ENCODE measurements at places on chromosomes 6 and 20.

DNA sequence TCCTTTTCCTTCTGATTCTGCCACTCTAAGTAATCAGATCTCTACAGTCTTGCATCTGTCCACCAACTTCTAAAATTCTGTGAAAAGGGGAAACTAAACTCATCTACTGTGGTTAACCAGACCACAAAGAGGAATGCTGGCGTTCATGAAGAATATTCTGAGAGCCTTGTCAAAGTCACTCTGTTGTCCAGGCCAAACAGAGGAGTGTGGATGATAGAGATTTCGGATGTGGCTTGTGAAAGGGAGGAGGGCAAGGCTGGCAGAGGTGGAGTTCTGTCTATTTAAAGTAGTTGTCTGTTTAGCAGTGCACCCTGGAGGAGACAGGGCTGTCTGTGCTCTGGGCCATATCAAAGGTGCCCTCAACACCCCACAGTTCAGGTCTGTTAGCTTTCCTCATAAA is 33.9 kb downstream of the CCN2 start:
- no peak for DNase-seq

DNA sequence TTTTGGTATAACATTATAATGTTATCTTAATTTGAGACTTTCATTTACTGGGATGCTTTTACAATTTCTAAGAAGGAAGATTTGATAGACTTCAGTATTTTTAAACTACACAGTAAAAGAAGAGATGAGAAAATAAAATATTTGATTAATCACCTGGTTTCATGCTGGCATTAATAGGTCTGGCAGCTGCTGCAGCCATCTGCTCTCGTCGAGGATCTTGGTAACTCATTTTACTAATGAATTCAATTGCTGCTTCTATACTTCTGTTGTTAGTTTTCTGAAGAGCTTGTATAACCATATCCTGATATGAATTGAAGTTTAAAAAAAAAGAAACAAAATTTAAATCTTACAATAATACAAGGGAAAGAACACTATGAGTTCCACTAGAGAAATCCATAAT is 23.0 kb downstream of the LATS1 start:
- no peak for DNase-seq

DNA sequence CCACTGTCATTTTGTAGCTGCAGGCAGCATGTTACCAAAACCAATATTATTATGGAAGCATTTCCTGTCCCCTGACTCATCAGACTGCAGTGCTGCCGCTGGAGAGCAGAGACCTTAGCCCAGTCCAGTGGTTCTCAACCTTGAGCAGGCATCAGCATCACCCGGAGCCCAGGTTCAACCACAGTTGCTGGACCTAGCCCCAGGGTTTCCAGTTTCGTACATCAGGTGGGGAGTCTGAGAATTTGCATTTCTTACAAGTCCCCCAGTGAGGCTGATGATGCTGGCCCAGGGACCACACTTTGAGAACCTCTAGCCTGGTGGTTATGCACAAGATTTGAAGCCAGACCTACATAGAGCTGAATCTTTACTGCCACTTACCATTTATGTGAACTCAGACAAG is 47.3 kb downstream of the LY86 start:
- DNase-seq: no peak

GRCh38 chr6:145087034-145087433 is 648.3 kb downstream of the EPM2A start:
- DNase-seq: no peak

GRCh38 chr6:108944071-108944470 is 95.8 kb downstream of the ARMC2 start:
- DNase-seq: no peak
